ENCODE measurements at places on chromosomes 4 and X.

DNA sequence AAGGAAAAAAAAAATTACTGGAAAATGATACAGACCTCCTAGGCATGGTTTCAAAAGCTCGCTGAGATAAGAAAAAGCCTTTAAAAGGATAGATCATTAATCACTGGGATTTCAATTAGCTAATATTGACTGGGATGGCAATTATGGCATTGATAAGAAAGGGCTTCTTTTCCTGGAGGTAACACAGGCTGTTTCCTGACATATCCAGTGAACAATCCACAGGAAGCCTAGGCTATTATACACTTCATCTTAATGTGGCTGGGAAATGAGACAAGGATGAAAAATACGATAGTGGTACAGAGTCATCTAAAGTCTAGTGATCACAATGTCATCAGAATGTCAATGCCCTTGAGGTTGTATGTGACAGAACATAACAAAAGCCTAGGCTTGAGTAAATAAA is 1579.3 kb downstream of the C4orf33 start:
- DNase-seq: no peak

- DNase-seq: no peak
Measured at GRCh38 chr4:107509615-107510014, 210.4 kb downstream of the PAPSS1 start.

GRCh38 chr4:159434114-159434870 is 331.4 kb downstream of the RAPGEF2 start:
- DNase-seq: no peak

DNA sequence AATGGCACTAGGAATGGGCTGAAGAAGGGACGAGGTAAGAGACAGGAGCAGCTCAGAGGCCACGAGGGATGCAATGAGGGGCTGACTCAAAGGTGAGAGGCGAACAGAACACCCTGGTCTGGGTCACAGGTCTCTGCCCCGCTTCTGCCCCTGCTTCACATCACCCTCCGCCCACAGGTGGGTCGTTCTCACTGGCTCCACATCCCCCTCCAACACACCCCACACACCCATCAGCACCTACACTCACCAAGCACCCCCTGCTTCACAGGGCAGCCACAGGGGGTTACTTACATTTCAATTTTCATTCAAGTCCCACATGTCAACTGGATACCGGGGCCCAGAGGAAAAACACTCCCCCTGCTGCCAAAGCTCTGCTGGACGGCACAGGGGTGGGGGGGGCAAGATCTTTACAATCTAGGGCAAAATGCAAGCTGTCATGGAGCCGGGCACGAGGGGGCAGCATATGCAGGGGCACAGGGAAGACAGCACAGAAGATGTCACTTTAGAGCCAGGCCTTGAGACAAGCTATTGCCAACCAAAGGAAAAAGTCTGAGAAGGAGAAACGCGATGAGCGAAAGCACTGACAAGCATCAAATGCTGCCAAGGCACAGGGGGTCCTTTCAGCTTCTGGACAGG is 94.0 kb downstream of the AFAP1 start:
- DNase-seq: no peak

GRCh38 chrX:26606971-26607370 is 391.0 kb downstream of the MAGEB5 start:
- no peak for DNase-seq

DNA sequence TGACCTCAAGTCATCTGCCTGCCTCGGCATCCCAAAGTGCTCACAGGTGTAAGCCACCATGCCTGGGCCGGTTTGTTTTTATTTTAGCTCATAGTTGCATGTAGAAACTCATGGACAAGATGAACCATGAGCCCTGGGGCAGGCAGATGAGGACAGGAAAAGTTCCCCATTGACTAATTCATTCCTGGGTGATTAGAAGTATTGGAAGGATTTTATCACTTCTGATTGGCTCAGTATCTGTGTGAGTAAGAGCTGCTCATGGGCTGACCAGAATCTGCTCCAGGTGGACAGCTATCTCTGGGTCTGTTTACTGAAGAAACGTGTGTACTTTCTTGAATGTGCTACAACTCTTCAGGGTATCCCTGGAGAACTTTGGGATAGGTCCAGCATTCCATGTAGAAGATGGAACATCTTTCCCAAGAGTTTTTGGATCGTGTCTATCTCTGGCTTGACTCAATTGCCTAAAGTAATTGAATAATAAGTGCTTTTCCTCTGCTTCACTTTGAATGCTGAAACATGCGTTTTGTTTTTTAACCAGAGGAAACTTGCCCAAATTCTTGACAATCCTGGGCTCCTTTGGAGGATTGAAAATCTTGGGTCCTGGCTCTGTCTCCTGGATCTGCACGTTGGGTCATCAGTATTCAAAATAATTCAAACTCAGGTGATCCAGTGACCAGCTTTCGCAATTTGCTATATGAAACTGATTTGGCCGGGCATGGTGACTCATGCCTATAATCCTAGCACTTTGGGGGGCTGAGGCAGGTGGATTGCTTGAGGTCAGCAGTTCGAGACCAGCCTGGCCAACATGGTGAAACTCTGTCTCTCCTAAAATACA is 88.6 kb upstream of the DHRSX start:
- no peak for DNase-seq

DNA sequence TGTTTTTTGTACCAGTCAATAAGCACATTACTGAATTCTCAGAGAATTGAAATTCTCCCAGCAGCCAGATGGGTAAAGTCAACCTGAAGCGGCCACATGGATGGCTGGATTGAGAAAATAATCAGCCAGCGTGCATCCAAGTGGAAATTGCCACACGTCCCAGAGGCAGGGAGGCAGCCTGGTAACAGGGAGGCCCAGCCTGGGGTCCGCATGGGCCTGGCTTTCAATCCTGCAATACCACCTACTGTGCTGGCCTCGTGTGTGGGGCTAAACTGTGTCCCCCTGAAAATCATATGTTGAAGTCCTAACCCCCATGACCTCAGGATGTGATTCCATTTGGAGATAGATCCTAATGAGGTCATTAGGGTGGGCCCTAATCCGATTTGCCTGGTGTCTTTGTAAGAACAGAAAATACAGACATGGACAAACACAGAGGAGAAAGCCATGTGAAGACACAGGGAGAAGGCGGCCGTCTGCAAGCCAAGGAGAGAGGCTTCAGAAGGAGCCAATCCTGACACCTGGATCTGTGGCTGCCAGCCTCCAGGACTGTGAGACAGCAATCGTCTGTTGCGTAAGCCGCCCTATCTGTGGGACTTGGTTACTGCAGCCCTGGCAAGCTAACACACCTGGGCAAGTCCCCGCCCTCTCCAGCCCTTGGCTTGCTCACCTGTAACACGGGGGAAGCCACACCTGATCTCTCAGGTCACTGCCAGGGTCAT is 90.3 kb downstream of the JAKMIP1 start:
- no peak for DNase-seq

- DNase-seq: no peak
Measured at GRCh38 chrX:153931151-153931550, 3.7 kb downstream of the NAA10 start.

DNA sequence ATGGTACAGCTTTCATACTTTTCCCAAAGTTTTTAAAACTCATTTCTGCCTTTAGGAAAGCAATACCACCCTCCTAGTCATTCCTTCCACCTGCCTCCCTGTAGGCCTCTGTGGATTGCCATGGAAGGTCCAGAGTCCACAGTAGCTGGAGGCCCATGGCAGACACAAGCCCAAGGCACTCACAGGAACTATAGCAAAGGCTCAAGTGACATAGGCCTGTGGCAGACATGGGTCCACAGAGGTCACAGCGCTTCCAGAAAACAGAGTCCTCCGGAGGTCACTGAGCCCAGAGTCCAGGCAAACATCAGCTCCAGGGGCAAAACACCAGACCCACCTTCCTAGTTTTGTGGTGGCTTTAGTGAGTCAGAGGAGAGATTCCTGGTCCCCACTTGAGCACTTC is 147.6 kb upstream of the ATP6AP2 start:
- no peak for DNase-seq

DNA sequence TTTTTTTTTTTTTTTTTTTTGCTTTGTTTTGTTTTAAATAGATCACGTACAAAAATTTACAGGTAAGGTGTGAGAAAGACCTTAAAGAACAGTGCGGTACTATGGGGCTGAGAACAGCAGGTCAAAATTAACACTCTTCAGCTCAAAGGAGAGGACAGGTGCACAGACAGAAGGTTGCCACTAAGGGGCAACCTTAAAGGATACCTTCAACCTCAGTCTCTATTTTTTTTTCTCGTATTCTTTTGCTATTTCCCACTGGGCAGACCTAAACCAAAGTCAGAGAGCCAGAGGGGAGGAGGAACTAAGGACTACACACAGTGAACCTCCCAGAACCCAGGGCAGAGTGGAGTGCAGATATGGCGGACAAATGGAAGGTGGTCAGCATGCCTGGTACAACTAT is 1984.3 kb upstream of the IGFBP7 start:
- no peak for DNase-seq
